ENCODE measurements at places on chromosomes 6 and 20. TPM values are rescaled to one million over a fixed set of nuclear protein-coding genes. Genes with fewer than 3 reads are reported as not detected.

The FOXF2 gene
- not detected for total RNA-seq

The AK9 gene
- total RNA-seq, result 5.0 TPM

The RAET1L gene
- not detected for total RNA-seq

The TMC2 gene
- total RNA-seq, result 0.12 TPM

The MUCL3 gene
- total RNA-seq, result not detected

The HBS1L gene
- 94.1 TPM for total RNA-seq

The HEY2 gene
- 3.7 TPM for total RNA-seq

The ADAM33 gene
- 4.0 TPM for total RNA-seq

GRCh38 chr6:113340371-113340770 lies 516.8 kb upstream of the MARCKS start:
- H3K36me3 ChIP-seq, result no peaks in the 10 kb centered on the region
- 0 out of 2 replicates have a peak, but pooled peaks cover 4% of the 10 kb centered on the region for H3K4me1 ChIP-seq
- no peak for DNase-seq
- no peak overlapping the region for H3K4me3 ChIP-seq
- H3K27me3 ChIP-seq, result no peaks in the 10 kb centered on the region

DNA sequence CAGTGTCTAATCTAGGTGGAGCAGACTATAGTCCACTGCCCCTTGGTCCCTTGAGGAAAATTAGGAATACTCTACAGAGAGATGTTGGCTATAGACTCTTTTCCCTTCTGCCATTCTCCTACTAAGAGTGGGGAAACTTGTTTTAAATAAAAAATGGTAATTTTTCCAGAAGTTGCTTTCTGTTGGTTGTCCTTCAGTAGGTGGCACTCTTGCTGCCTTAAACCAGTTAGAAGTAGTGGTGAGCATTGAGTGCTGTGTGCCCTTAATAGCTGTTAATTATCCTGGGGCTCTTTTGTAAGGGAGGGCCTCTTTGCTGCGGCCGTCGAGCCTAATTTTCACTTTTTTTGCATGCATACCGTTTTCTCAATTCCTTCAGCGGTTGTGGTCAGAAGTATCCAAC lies 2.8 kb downstream of the CMTR1 start:
- no peaks in the 10 kb centered on the region for H3K27me3 ChIP-seq
- H3K36me3 ChIP-seq, result no peaks in the 10 kb centered on the region
- H3K4me1 ChIP-seq, result peaks cover 11% of the 10 kb centered on the region

DNA sequence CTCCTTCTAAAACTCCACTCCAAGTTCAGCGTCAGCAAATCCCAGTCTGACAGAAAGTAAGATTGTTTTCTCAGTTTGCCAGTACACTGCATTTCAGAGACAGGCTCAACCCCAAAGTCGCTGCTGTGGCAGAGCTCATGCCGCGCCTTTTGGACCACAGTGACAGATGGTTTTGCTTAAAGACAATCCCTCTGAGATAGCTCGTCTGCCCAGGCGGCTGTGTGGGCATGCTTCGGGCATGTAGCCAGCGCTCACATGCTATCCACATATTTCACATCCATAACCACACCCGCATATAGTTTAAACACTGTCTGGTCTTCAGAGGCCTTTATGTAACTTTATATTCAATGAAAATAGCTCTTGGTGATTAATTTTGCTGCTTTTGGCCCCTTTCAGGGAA lies 14.7 kb upstream of the PXDC1 start:
- 0 out of 2 replicates have a peak, but pooled peaks cover 8% of the 10 kb centered on the region for H3K27me3 ChIP-seq
- H3K27ac ChIP-seq, result no peak overlapping the region
- peaks cover 23% of the 10 kb centered on the region for H3K4me1 ChIP-seq
- no peak overlapping the region for H3K4me3 ChIP-seq
- DNase-seq, result no peak
- no peaks in the 10 kb centered on the region for H3K36me3 ChIP-seq

- H3K27me3 ChIP-seq, result no peaks in the 10 kb centered on the region
- no peaks in the 10 kb centered on the region for H3K36me3 ChIP-seq
- no peak overlapping the region for H3K4me3 ChIP-seq
Observed at GRCh38 chr20:47546184-47547033, 44.7 kb downstream of the NCOA3 start.

GRCh38 chr6:55212156-55212555 lies 37.8 kb downstream of the HCRTR2 start:
- DNase-seq, result no peak
- no peaks in the 10 kb centered on the region for H3K27me3 ChIP-seq
- H3K4me1 ChIP-seq, result no peaks in the 10 kb centered on the region
- no peak overlapping the region for H3K4me3 ChIP-seq

DNA sequence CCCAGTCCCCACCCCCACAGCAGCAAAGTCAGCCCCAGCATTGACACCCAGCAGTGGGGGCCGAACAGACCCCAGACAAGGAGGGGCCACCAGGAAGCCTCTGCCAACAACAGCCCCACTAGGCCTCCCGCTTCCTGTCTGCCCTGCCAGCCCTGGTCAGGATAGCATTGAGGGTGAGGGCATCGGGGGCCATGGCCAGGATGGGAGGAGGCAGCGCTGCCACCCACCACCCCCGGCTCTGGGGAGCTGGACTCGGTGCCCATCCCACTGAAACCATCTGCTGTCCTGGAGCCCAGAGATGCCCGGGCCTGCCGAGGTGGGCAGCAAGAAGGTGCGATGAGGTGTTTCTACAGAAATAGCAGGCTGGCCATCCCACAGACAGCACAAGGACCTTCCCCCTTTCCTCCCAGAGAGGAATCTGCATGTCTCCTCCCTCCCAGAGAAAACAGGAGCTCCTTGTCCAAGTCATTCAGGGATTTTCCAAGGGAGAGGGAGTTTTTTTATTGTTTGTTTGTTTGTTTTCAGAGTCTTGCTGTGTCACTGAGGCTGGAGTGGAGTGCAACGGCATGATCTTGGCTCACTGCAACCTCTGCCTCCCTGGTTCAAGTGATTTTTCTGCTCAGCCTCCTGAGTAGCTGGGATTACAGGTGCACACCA lies 62.1 kb upstream of the BHLHE23 start:
- DNase-seq, result no peak
- H3K36me3 ChIP-seq, result no peaks in the 10 kb centered on the region
- H3K27me3 ChIP-seq, result peaks cover 28% of the 10 kb centered on the region
- H3K4me1 ChIP-seq, result peaks cover 8% of the 10 kb centered on the region

DNA sequence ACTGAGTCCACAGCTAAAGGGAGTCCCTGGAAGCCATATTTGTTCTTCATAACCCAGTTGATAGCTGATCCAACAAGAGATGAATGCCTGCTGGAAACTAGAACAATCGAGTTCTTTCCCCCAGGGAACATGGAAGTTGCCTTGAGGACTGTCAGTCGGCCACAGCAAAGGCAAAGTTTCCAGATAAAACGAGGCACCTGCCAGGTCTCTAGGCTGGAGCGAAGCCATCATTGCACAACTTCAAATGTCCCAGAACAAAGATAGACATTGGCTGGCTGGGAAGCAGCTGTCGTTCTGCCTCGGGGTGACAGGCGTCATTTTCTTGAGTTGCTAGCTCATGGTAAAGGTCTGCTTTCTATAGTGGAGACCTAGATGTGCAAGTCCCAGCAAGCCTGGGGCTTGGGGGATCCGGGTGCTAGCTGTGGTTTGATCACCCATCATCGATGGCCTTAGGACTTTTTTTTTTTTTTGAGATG lies 184.4 kb upstream of the ZNF217 start:
- no peak for DNase-seq
- H3K27ac ChIP-seq, result no peak overlapping the region
- no peak overlapping the region for H3K4me3 ChIP-seq
- H3K4me1 ChIP-seq, result 0 out of 2 replicates have a peak, but pooled peaks cover 4% of the 10 kb centered on the region

GRCh38 chr6:81770381-81770780 lies 17.9 kb upstream of the TENT5A start:
- no peaks in the 10 kb centered on the region for H3K36me3 ChIP-seq
- H3K4me1 ChIP-seq, result peaks cover 18% of the 10 kb centered on the region
- no peak overlapping the region for H3K27ac ChIP-seq
- no peak for DNase-seq
- H3K4me3 ChIP-seq, result no peak overlapping the region

GRCh38 chr6:127918506-127919427 lies 17.9 kb upstream of the THEMIS start:
- no peaks in the 10 kb centered on the region for H3K36me3 ChIP-seq
- no peak overlapping the region for H3K4me3 ChIP-seq
- no peak for DNase-seq
- H3K27ac ChIP-seq, result no peak overlapping the region
- H3K4me1 ChIP-seq, result no peaks in the 10 kb centered on the region

DNA sequence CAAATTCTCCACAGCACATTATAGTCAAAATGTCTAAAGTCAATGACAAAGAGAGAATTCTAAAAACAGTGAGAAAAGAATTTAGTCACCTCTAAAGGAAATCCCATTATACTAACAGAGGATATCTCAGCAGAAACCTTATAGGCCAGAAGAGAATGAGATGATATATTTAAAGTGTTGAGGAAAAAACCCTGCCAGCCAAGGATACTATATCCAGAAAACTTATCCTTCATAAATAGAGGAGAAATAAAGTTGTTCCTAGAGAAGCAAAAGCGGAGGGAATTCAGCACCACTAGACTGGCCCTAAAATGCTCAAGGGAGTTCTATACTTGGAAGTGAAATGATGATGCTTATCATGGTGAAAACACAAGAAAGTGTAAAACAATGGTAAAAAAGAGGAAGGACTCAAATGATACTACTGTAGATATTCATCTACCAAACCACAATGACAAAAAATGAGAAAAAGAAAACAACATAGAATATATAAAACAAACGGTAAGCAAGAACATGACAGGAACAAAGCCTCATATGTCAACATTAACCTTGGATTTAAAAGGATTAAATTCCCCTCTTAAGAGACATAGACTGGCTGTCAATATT lies 16.7 kb downstream of the GPRC6A start:
- DNase-seq, result no peak
- no peaks in the 10 kb centered on the region for H3K36me3 ChIP-seq
- H3K27ac ChIP-seq, result no peak overlapping the region
- H3K4me1 ChIP-seq, result no peaks in the 10 kb centered on the region
- H3K27me3 ChIP-seq, result no peaks in the 10 kb centered on the region
- H3K4me3 ChIP-seq, result no peak overlapping the region

DNA sequence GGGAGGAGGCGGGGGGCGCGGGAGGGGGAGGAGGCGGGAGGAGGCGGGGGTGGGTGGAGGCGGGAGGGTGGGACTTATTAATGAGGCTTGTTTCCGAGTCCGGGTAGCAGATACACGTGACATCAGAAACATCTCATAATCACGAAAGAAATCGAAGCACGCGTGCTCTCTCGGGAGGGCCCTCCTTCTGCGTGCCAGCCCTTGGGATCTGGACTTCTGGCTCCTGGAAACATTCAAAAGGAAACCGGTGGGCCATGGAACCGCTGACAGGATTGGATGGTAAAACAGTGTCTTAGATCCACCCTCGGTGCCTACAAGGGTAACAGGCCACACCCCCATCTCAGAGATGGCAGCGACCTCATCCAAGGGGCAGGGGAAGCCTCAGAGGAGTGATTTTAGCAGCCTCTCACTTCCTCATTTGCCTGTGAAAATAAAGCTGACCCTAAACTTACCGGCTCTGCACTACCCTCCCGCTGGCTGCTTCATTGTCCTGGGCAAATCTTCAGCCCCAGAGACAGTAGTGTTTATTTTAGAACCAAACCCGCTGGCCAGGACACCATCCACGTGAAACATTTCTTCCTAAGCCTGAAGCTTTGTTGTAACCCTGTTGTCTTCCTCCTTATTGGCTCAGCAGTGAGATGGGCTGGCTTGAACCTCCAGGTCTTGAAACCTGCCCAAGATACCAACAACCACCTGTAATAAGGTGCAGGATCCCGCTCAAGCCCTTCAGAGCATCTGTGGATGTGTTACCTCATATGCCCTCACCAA lies 97.5 kb downstream of the PSMG4 start:
- peak; percentile 91 for DNase-seq
- H3K36me3 ChIP-seq, result no peaks in the 10 kb centered on the region
- H3K27me3 ChIP-seq, result no peaks in the 10 kb centered on the region
- peak overlapping the region; percentile 92 for H3K27ac ChIP-seq
- H3K4me1 ChIP-seq, result peaks cover 34% of the 10 kb centered on the region

- H3K4me3 ChIP-seq, result no peak overlapping the region
- H3K36me3 ChIP-seq, result no peaks in the 10 kb centered on the region
Observed at GRCh38 chr6:158571826-158572652, 12.1 kb downstream of the TMEM181 start.

DNA sequence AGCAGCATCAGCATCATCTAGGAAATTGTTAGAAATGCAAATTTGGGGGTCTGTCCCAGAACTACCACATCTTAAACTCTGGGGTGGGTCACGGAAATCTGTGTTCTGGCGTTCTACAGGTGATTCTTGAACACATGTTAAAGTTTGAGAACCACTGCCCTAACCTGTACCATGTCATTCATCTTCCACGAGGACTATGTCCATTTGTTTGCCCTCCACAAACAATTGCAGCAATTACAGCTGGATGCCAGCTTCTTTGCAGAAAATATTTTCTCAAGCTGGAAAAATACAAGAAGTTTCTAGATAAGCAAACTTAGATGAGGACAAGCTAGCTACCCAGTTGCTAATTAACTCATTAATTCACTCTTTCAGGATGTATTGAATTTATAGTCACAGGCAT lies 54.1 kb downstream of the MAFB start:
- no peak overlapping the region for H3K4me3 ChIP-seq
- H3K27ac ChIP-seq, result no peak overlapping the region
- H3K36me3 ChIP-seq, result no peaks in the 10 kb centered on the region
- DNase-seq, result no peak
- no peaks in the 10 kb centered on the region for H3K27me3 ChIP-seq
- H3K4me1 ChIP-seq, result no peaks in the 10 kb centered on the region

DNA sequence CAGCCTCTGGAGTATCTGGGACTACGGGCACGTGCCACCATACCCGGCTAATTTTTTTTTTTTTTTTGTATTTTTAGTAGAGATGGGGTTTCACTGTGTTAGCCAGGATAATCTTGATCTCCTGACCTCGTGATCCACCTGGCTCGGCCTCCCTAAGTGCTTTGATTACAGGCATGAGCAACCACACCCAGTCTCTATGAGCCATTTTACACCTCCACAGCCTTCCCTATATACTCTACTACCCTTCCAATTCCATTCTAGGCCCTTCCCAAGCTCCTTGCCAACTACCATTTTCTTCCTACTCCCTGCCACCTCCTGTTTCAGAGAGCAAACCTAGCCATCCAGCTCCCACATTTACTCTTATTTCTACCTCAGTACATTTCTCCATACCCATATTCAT lies 7.7 kb upstream of the HLA-DMA start:
- H3K4me1 ChIP-seq, result no peaks in the 10 kb centered on the region
- no peaks in the 10 kb centered on the region for H3K27me3 ChIP-seq
- no peaks in the 10 kb centered on the region for H3K36me3 ChIP-seq

DNA sequence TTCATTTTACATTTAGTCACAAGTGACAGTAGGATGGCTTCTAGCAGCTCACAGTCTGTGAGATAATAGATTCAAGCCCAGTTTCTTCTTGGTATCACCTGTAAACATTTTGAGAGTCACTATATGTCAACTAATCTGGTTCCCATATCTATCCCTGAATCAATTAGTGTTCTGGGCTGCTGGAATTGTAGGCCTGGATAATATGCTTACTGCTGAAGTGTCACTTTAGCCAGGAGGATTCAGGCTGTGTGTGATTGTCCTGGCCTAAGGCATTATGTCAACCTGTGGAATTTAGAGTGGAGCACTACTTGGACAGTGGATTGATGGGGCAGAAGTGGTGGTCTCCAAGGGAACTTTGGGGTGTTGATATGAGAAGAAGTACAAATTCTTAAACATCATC lies 1071.8 kb upstream of the CITED2 start:
- no peaks in the 10 kb centered on the region for H3K36me3 ChIP-seq
- no peaks in the 10 kb centered on the region for H3K27me3 ChIP-seq
- peaks cover 3% of the 10 kb centered on the region for H3K4me1 ChIP-seq
- H3K27ac ChIP-seq, result peak overlapping the region; percentile 20

- no peaks in the 10 kb centered on the region for H3K27me3 ChIP-seq
- no peak overlapping the region for H3K27ac ChIP-seq
- no peak overlapping the region for H3K4me3 ChIP-seq
- DNase-seq, result no peak
- H3K4me1 ChIP-seq, result no peaks in the 10 kb centered on the region
Observed at GRCh38 chr20:57205606-57206219, 60.7 kb downstream of the BMP7 start.

- H3K36me3 ChIP-seq, result no peaks in the 10 kb centered on the region
- peaks cover 8% of the 10 kb centered on the region for H3K4me1 ChIP-seq
- H3K27me3 ChIP-seq, result no peaks in the 10 kb centered on the region
- no peak overlapping the region for H3K4me3 ChIP-seq
Observed at GRCh38 chr6:90072935-90073464, 178.7 kb downstream of the GJA10 start.

Data from GM23338 (cell line).